SJCRH30 (cell line): ENCODE measurements at places on chromosomes 7 and 10. TPM values are rescaled to one million over a fixed set of nuclear protein-coding genes. Genes with fewer than 3 reads are reported as not detected.

DNA sequence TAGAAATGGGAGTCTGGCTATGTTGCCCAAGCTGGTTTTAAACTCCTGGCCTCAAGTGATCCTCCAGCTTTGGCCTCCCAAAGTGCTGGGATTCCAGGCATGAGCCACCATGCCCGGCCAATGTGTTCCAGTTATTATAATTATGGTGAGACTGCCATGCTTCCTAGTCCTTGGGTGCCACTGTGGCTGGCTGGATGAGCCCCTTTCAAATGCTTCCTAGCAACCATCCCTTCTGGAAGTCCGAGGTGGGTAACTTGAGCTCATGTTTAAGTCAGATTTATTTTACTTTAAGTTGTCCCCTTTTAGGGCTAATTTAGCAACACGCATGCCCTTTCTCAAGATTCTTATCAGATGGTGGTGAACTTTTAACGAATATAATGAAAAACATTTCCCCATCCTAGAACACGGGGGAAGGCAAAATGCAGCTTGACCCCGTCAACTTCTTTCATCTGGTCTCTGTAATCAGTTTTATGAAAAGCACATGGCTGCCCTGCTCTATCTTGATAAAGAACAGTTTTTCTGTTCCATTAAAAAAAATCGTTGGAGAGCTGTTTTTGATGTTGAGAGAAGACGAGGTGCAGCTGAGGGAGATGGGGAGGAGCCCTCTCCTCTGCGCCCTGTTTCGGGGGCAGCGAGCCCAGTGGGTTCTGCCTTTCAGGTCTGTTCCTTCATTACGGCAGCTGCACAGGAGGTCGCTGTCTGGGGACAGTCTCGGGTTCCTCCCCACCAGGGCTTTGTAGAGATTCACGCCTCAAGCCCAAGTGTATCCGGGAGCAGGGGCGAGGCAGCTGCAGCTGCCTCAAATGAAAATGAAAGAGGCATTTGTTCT lies 61.0 kb upstream of the MKI67 start:
- peak overlapping the region; percentile 70 for H3K27ac ChIP-seq
- no peaks in the 10 kb centered on the region for H3K36me3 ChIP-seq
- H3K4me1 ChIP-seq: peaks cover 2% of the 10 kb centered on the region; the same call in 1 of the 2 replicates
- H3K4me3 ChIP-seq: peak overlapping the region; percentile 45

- no peaks in the 10 kb centered on the region for H3K27me3 ChIP-seq
- no peak for DNase-seq
- no peak overlapping the region for H3K27ac ChIP-seq
- no peak overlapping the region for H3K4me3 ChIP-seq
These were observed 38.0 kb upstream of the PCBD1 start for GRCh38 chr10:70926226-70927000.

DNA sequence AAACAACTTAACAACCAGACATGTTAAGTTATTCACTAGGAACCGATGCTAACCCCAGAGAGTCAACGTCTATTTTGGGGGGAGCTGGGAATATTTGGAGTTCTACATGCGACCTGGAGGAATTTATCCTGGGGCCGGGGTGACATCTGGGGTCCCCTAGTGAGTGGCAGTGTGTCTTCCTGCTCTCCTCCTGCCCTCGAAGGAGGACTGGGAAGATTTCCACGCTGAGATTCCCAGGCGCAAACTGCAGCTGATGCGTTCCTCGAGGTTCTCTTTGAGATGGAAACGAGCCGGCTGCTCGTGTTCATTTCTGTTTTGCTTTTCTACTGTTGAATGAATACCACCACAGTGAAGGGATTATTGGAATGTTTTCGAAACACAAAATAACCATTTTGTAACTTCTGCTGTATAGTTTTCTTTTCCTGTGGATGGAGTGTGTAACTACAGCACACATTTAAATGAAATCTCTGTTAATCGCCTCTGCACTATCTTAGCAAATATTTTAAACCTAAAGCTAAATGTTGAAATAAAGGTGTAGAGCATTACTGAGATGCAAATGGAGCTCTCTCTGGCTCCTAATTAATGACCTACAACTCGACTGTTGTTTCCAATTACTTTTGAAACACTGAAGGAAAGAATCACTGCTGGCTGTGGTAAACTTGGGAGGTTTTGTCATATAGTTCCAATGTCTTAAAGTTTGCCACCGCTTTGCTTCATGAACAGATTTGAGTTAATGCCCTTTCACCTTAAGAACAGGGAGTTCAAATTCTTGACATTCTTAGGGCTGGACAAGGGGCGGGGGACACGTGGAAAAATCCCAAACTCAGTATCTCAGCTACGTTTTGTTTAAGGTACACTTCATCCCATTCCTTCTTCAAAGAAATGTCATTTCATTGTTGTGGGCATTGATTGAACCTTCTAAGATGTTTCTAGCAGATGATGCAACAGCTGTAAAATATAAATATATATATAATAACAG lies 21.1 kb downstream of the GATA3 start:
- no peaks in the 10 kb centered on the region for H3K4me1 ChIP-seq
- H3K27ac ChIP-seq: no peak overlapping the region
- DNase-seq: no peak
- H3K36me3 ChIP-seq: no peaks in the 10 kb centered on the region
- no peaks in the 10 kb centered on the region for H3K27me3 ChIP-seq
- H3K4me3 ChIP-seq: no peak overlapping the region

GRCh38 chr10:27223964-27224363 lies 16.6 kb downstream of the ACBD5 start:
- no peaks in the 10 kb centered on the region for H3K27me3 ChIP-seq
- no peak overlapping the region for H3K27ac ChIP-seq
- peaks cover 56% of the 10 kb centered on the region for H3K36me3 ChIP-seq
- peak; percentile 50 for DNase-seq

Gene HOXA11
- total RNA-seq: 5.0 and 5.8 TPM in 2 replicates

DNA sequence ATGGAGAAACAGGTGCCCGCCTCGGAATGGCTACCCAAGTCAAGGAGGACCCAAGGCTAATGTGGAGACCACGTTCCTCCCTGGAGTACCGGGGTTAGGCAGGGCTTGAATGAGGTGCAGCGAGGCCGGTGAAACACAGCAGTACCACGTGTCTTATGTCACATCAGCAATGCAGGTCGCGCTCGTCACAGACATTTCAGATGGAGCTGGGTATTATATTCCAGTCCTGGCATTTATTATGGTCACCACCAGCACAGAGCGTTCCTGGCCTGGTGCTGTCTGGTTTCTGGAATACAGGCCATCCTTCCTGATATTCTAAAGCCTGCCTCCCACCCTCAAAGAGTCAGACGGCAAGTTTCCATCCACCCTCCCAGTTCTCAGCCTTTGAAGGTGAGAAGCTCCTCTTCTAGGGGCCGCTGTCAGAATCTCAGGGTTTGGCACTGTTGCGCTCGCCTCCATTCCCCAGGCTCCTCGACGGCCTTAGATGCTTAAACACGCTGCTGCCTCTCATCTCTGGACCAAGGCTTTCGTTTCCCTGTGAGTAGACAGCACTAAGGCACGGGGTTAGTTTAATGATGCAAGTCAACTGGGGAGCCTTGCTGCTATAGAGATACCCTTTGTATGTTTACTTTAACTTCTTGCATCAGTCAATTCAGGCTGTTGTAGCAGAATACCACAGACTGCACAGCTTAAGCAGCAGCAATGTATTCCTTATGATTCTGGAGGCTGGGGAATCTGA lies 377.6 kb downstream of the DPP6 start:
- no peak overlapping the region for H3K4me3 ChIP-seq
- H3K27me3 ChIP-seq: 0 out of 2 replicates have a peak, but pooled peaks cover 3% of the 10 kb centered on the region
- H3K36me3 ChIP-seq: no peaks in the 10 kb centered on the region
- DNase-seq: no peak
- no peaks in the 10 kb centered on the region for H3K4me1 ChIP-seq
- no peak overlapping the region for H3K27ac ChIP-seq
